ENCODE measurements at places on chromosomes 7 and 10.

DNA sequence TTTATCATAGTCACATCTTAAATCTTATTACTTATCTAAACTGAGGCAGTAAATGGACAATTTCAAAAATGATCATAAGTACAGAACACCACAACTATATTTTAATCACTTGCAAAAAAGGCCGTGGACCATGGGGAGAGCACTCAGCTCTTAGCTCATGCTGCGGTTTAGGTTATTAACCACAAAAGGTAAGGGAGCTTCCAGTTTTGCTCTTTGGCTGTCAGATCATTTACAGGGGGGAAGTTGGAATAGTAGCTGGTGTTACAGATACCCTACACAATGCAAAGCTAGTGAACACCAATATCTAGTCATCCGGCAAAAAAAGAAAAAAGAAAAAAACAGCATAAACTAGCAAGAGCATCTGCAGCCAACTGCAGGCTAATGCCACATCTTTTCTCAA lies 147.0 kb downstream of the BBS9 start:
- no peak for DNase-seq

DNA sequence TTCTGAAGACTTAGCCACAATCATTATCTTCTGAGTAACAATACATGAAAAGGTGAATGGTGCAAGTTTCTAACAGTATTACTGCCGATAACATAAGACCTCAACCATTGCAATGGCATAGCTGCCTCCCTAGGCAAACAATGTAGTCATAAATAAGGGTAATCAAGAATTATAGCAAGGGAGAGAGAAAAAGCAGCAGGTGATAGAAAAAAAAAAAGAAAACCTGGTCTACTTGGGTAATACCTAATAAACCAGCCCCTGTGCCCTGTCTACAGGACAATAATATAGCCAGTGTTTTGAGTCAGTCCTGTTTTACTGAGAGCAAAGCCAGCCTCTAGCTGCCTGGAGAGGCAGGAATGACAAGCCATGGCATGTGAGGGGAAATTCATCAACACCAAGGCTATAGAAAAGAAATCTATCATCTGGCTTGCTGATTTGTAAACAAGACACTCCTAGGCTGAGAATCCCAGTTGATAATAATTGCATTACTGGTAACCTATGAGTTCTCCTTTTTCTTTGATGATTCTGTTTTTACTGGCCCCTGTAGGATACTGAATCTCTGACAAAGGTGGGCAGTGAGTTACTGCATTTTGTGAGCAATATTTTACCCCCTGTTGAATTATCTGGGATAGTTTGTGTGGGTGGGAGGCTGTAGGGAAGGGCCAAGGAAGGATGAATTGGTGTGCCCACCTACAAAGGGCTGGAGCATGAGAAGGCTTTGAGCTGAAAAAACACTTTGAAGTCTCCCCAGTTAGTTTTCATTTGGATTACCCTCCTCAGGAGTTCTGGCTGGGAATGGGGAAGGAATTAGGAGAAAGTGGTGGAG lies 1.7 kb upstream of the WEE2 start:
- DNase-seq, result no peak

- DNase-seq, result no peak
These were observed 670.2 kb upstream of the SORCS1 start for GRCh38 chr10:107834706-107835105.

- no peak for DNase-seq
These were observed 6.5 kb downstream of the ZNF438 start for GRCh38 chr10:31025142-31025541.

- no peak for DNase-seq
These were observed 347 bp downstream of the LBX1 start for GRCh38 chr10:101228966-101229265.

All from T follicular helper cell (primary cell).